ENCODE measurements at places on chromosomes 3 and 15.

GRCh38 chr15:48469271-48469670 is 138.0 kb downstream of the DUT start:
- DNase-seq: no peak

- DNase-seq: no peak
These were observed 79.2 kb upstream of the ABHD17C start for GRCh38 chr15:80615783-80616391.

DNA sequence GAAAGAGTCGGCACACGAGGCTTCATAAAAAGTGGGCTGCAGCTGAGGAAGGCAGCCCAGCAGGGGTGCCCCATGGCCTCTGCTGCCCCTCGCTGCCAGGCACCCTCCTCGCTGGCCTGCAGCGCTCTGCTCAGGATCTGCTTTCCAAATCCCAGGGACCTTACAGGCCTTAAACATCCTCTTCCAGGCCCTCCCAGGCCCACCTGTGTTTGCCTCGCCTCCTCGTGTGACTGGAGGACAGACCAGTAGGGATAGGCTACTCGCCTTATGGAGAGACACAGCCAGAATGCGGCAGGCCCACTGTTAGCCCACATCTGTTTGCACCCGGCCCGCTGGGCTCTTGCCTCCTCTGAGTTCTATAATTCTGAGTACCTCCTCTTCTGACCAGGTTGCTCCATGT is 124.5 kb upstream of the PLXNA1 start:
- no peak for DNase-seq

DNA sequence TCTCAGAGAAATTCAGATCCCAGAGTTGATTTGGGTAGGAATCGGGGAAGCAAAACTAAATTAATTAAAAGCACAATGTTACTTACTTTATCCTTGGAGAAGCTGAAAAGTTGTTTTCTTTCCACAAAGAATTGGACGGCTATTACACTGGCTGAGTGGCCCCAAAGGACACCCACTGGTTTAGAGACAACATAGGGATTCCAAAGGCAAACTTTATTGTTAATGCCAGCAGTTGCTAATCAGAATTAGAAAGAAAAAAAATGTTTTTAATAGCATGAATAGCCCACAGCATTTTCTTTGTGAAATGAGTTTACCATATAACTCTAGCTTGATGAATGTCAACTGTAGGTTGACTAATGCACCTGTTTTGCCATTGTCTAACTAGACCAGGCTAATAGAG is 51.7 kb downstream of the WDR49 start:
- no peak for DNase-seq

- DNase-seq: no peak
These were observed 105.7 kb downstream of the LRTM1 start for GRCh38 chr3:54822206-54822605.

- DNase-seq: no peak
These were observed 35.6 kb upstream of the LIPC start for GRCh38 chr15:58396181-58396580.

GRCh38 chr3:184912163-184912562 is 100.2 kb downstream of the VPS8 start:
- no peak for DNase-seq

DNA sequence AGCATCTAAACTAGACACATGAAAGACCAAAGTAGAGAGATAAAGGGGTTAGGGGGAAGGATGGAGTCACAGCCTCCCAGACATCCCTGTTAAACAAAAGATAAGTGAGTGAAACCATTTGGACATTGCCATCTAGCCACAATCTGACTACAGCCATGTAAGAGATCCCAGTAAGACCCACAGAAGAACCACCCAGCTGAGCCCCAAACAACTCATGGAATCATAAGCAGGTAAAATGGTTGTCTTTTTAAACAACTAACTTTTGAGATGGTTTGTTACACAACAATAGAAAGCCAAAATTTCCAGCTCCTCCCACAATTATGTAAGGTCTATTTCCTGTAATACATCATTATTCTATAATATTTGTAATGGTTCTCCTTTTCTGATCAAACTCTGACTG is 437.5 kb downstream of the IGSF11 start:
- no peak for DNase-seq

- no peak for DNase-seq
These were observed 266.6 kb upstream of the SLITRK3 start for GRCh38 chr3:165462636-165463334.
